SJSA1 (cell line): ENCODE measurements at places on chromosomes 7 and 10.

- no peak for DNase-seq
Observed at GRCh38 chr10:124578231-124579010, 116.8 kb downstream of the LHPP start.

DNA sequence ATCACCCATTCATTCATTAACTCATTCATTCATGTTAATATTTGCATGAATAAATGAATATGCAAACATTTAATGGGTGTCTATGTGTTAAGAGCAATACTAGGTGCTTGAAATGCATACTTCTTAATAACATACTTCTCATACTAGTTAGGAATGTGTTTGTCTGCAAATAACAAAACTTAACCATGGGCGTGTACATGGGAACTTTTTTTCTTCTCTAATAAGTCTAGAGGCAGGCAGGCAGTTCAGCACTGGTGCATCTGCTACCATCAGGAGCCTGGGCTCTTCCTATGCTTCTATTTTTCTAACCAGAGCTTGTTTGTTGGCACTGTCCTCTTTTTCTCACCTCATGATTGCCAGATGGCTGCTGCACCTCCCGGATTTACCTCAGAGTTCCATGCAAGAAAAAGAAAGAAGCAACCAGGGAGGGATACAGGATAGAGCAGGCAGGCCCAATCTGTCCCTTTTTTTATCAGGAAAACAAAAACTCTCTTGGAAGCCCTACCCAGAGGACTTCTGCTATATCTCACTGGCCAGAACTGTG lies 22.7 kb downstream of the CDHR3 start:
- DNase-seq = no peak

DNA sequence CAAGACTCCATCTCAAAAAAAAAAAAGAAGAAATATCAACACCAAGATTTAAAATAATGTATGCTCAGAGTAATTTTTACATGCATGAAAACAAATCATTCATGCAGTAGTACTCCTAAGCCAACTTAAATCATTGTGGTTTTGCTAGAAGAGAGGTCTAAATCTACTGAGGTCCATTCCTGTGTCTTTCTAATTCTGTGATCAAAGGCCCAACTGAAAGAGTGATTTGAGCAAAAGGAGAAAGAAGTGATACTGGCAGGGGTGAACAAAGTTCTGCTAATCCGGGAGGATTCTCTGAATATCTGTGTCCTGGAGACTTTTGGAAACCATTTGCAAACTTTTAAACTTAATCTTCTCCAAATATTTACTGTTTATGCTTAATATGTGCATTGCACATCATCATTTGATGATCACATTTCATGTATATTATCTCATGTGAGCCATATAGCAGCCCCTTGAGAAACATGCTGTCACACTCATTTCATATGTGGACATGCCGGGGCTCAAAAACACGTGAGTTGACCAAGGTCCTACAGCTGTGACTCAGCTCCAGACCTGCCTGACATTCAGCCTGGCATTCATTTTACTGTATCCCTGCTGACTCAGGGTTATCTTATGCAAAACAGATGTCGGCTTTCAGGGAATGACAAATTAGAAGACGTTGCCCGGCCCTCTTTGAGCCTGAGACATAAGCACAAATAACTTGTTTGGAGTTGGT lies 76.4 kb downstream of the FAM107B start:
- peak; percentile 30 for DNase-seq

DNA sequence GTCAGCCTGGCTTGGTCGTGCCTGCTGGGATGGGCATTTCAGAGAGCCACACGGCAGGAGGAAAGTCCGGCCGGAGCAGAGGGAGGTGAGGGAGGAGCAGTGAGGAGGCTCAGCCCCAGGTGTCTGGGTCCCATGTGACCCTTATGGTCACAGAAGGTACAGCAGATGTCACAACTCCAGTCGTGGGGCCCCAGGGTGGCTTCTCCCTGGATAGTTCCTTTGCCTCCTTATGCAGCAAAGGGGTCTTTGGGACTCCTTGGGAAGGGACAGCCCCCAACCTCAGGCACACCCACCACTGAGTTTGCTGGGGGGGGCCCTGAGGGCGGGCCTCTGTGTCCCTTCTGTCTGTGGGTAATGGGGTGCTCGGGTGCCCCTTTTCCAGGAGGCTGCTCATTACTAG lies 19.6 kb upstream of the PRKAG2 start:
- no peak for DNase-seq

- DNase-seq = no peak
Observed at GRCh38 chr10:82453678-82454293, 578.8 kb downstream of the NRG3 start.

GRCh38 chr7:157004521-157005455 lies 5.7 kb downstream of the MNX1 start:
- no peak for DNase-seq

- peak; percentile 42 for DNase-seq
Observed at GRCh38 chr10:70903262-70903921, 15.0 kb upstream of the PCBD1 start.
